ENCODE measurements at places on chromosomes 5 and 9.

GRCh38 chr5:180333661-180334060 is 19.5 kb downstream of the GFPT2 start:
- DNase-seq: no peak

DNA sequence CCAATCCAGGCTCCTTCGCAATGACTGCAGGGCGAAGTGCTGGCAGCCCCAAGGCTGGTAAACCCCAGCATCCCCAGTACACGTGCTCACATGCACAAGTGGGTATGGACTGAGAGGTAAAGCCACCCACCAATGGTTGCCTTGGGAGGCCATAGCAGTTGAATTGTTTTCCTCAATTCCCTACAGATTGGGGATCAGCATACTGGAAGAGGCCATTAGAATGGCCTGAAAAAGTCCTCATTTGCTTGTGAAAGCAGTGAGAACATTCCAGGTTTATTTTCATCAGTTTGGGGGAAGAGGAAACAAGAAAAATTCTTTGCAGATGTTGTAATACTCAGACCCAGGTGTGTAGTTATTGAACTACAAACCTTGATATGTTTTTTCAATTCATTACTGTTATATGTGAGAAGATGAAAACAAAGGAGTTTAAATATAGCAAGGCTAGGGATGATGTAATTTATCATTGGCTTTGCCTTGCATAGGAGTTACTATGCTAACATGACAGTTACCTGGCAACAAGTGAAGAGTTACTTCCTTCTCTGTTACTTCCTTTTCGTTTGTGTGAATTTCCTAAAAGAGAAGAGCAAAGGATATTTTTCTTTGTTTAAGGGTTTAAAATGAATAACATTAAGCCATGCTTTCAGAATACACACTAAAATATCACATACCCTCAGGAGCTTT is 36.4 kb downstream of the MTMR12 start:
- DNase-seq: no peak

- DNase-seq: no peak
Measured at GRCh38 chr5:107359033-107359915, 311.5 kb downstream of the EFNA5 start.

GRCh38 chr5:59553992-59554391 is 339.5 kb downstream of the PDE4D start:
- no peak for DNase-seq

DNA sequence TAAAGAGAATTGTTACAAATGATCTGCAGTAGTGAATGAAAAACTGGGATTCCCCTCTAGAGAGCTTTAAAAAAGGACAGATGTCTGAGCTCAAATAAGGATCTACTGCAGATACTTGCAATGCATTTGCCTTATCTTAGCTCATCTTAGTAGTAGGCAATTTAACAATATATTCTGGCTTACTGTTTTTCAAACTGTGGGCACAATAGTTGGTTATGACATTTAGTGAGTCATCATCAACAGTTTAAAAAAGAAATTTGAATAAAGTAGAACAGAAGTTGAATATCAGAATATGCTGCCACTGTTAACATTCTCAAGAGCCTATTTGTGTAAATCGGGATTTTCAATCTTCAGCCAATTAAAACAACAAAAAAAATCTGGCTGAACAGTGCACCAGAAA is 6.7 kb upstream of the CAST start:
- DNase-seq: no peak

DNA sequence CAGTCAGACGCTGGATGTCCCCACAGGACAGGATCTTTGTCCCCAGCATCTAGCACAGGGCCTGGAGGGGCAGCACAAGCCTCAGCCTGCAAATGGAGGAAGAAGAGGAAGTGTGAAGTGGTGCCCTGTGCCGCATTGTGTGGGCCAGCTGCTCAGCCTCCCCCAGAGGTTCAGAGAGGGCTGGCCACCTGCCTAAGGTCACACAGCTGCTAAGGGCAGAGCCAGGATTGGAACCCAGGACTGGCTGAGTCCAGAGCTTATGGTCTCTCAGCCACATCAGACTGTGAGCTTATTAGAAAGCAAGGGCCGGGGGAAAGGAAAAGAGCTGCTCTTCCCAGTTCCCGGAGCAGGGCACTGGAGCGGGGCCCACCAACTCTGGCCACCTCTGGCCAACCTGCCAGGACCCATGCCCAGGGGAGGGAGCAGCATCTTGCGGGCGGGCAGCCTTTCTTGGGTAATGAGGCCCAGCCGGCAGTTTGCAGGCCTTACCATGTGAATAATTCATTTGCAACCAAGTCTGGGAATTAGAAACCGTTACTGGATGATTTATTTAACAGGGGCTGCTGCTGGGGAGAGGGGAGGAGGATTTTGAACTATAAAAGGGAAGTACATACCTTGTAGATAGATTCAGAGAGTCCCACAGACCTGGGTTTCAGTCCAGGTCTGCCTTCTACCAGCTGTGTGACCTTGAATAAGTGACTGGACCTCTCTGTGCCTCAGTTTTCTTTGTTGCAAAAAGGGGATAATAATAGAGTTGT is 11.6 kb upstream of the CRB2 start:
- DNase-seq: no peak

DNA sequence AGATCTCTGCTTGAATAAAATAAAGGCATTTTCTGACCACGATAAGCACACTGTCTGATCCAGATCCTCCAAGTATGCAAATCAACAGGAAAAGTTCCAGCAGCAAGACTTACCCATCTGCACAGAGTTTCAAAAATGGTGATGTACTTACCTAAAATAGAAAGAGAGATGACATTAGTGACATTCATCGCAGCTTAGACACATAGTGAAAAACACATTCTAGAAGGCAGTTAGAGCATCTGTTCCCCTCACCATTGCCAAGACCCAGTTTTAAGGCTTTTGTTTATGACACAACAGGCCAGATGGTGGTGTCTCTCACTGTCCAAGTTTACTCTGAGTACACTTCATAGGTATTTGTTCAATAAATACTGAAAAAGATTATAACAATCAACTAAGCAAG is 207.7 kb downstream of the PDE4D start:
- DNase-seq: no peak

- no peak for DNase-seq
Measured at GRCh38 chr5:115398719-115399118, 102.3 kb upstream of the CCDC112 start.

Data from frontal cortex (tissue), 4 donors.